CD4-positive, alpha-beta T cell (primary cell): ENCODE measurements at places on chromosomes 4 and X.
A peak's percentile ranks its signal among the peaks of the same experiment; 100 is the strongest.

DNA sequence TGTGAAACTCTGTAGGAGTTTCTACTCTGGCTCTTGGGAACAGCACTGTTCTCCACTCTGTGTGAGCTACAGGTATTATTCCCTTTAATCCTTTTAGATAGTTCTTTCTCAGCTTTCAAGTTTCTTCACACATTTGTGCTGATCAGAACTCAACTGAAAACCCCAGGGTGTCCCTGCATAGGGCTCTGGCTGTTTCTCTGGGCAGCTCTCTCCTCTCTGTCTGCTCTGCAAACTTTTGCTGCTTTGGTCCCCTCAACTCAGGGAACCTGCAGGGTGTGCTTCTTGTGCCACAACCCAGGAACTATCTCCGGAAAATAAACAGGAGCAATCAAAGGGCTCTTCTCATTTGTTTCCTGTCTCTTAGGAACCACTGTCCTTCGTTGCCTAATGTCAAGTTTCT is 196.6 kb upstream of the GABRA2 start:
- DNase-seq, result no peak

- no peak for DNase-seq
These were observed 4.9 kb downstream of the CHRNA9 start for GRCh38 chr4:40340030-40340429.

DNA sequence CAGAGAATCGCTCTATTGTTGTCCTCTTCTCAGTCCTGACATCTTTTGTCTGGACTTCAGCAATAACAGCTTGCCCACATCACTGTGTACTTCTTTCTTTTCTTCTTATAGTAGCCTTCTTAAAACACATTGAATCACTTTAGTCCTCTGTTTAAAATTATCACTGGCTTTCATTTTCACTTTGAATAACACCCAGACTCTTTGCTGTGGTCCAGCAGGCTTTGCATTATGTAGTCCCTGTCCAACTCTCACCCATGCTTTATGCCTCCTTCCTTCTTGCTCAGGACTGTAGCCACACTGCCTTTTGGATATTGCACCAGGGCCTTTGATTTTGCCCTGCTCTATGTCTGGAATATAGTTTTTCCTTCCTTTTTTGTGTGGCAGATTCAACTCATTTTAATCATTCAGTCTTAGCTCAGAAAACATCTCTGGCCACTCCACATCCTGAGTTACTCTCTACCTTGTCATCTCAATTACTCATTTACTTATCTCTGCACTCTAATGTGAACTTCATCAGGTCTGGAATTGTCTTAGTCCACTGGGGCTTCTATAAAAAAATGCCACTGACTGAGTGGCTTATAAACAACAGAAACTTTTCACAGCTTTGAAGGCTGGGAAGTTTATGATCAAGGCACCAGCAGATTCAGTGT is 168.2 kb downstream of the C4orf33 start:
- peak; percentile 6 for DNase-seq

DNA sequence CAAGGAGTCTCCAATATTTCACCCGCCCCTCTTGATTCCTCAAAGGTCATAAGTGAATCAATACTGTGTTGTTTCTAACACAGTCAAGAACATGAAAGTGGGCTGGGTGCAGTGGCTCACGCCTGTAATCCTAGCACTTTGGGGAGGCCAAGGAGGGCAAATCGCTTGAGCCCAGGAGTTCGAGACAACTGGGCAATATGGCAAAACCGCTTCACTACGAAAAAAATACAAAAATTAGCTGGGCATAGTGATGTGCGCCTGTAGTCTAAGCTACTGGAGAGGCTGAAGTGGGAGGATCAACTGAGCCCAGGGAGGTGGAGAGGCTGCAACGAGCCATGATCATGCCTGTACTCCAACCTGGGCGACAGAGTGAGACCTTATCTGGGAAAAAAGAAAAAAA is 3.4 kb downstream of the ACSL1 start:
- DNase-seq, result no peak

DNA sequence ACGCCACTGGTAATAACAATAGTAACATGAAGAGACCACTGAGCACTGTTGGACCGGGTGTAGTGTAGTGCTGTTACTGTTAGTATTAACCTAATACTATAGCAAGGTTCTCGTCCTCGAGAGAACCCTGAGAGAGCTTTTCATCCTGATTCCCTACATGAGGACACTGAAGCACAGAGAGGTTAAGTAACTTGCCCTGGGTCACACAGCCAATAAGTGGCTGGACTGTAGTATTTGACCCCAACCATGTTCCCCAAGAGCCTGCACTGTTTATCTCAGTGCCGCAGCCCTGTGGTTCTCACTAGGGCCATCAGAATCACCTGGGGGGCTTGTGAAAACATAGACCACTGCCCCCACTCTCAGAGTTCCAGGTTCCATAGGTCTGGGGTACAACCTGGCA is 10.4 kb downstream of the SCML1 start:
- DNase-seq, result no peak

DNA sequence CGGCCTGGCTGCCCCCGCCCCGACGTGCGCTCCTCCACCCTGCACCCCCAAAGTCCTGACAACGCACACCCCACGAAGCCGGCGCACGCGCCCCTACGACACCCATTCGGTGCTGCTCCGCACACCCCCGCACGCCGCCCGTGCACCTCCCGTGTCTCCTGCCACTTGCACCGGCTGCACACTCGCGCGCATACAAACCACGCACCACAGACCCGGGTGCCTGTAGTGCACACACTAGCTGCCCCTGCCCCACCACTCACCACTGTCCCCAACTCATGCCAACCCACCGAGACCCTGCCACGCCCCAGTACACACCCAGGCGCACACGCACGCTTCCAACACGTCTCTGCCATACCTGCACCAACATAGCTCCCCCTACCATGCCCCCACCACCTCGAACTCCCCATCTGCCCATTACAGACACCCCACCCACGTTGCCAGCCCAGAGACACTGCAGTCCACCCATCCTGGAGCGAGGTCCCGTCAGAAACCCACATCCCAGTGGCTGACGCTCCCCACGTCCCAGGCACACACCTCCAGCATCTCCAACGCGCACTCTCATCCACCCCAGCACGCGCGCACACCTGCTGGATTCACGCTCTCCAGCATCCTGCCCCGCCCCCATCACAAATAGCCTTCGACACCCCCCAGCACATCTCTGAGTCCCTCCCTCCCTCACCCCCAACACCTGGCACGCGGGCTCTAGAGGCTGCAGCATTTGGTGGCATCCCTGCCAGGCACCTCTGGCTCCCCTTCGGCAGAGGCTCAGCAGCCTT is 4.2 kb upstream of the DUSP9 start:
- DNase-seq, result no peak

DNA sequence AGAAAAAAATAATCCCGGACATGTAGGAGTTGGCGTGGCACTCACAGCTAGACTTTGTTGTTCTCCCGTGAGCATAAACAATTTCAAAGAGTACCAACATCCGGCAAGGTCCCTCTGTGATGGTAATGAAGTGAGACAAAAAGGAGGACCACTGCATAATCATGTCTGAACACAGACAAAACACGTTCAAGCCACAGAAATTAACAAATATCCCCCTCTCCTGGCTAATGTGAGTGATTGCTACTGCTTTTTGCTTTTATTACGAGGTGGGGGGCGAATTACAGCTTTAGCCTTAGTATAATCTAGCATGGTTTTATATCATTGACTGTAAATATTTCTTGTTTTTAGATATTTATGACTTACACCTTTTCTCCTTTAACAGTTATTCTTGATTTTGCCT is 118.5 kb downstream of the PLS3 start:
- no peak for DNase-seq

- no peak for DNase-seq
These were observed 487.6 kb downstream of the GRXCR1 start for GRCh38 chr4:43380093-43380492.

GRCh38 chr4:119833611-119834010 is 205.0 kb upstream of the PDE5A start:
- DNase-seq, result no peak

DNA sequence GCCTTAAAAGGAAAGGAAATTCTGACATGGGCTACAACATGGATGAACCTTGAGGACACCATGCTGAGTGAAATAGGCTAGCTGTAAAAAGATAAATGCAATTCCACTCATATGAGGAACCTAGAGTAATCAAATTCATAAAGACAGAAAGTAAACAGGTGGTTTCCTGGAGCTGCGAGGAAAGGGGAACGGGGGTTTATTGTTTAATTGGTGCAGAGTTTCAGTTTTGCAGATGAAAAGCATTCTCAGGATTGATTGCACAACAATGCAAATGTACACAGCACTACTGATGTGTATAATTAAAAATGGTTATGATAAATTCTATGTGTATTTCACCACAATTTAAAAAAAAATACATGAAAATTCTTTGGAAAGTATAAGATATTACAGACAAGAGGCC is 24.0 kb downstream of the PLRG1 start:
- no peak for DNase-seq

GRCh38 chrX:126177133-126177840 is 11.2 kb upstream of the DCAF12L2 start:
- DNase-seq, result no peak

GRCh38 chr4:17636696-17637622 is 22.5 kb downstream of the MED28 start:
- DNase-seq, result peak; percentile 81

DNA sequence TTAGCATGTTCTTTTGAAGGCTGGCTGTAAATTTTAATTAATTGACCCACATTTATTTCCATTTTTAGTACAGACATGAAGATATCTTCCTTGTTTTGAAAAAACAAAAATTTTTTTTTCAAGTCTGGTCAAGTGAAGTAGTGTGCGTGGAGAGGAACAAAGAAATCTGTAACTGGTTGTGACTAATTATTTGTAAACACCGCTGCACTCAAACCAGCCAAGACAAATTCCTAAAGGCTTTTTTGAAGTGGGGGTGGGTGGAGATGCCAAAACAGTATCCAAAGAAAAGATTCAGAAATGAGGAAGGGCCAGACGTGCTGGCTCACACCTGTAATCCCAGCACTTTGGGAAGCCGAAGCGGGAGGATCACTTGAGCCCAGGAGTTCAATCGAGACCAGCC is 88.3 kb downstream of the SHROOM2 start:
- no peak for DNase-seq

DNA sequence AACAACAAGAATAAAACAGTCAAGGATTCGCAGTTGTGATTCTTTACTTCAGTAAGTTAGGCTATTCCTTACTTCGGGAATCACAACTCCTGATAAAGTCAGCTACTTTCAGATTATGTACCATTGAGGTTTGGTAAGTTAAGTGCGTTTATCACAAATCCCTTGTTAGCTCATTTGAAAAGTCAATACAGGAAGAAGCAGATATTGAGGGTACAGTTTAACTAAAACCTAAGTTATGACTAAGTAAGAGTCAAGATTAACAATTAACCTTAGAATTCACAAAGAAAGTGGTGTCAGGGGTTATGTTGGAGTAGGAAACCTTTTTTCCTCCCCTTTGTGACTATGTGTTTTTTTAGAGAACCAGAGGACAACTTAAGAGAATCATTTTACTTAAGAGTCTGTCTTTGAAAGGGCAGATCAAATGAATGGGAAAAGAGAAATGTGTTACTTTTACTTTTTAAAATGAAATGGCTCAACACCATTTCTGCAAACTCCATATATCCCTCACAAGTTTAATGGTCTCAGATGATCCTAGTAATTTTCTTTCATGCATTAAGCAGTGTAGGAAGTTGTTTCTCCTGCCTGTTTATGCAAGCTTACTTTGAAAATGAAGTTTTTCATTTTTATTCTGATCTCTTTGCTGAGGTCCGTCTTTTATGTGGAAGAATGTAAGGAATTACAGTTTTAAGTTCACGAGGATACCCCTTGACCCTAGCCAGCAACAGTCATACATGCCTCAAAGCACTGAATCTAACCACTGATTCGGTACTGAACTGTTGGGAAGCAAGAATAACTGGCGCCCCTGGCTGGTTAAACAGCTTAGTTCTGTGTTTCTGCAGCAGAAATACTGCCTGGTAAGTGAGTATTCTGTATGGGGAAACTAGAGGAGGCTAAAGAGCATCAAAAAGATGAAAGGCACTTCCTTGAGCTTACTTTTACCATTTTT is 211.7 kb downstream of the SLC4A4 start:
- no peak for DNase-seq

- no peak for DNase-seq
These were observed 17.4 kb upstream of the MAP3K15 start for GRCh38 chrX:19532709-19533108.

- no peak for DNase-seq
These were observed 618.1 kb downstream of the PPP4R3C start for GRCh38 chrX:26845056-26845455.

DNA sequence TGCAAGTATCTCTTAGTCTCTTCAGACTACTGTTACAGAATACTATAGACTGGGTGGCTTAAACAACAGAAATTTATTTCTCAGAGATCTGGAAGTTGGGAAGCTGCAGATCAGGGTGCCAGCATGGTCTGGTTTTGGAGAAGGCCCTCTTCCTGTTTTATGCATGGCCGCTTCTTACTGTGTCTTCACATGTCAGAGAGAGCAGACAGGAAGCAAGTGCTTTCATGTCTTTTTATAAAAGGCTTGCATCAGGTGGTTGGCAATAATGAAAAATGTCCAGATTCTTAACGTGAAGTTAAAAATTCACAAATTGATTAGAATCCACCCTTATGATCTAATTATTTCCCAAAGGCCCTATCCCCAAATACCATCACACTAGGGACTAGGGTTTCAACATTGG is 284.9 kb downstream of the RPA4 start:
- DNase-seq, result no peak

DNA sequence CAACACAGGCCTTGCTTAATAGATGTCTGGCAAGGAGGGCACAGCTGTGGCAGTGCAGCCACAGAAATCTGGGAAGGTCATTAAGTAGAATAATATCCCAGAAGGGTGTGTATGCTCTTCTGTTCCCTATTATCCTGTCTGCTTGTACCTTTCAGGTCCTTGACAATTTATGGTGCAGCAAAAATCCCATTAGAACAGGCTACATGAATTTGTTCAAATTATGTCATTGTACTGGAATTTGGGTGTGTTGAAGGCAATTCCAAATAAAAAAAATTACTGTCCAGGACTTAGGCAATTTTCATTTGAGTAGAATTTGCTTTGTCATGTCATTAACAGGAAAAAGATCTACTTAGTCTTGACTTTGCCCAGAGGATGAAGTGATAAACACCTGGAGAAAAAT is 192.1 kb downstream of the IDS start:
- DNase-seq, result no peak

GRCh38 chr4:183445097-183445428 is 627 bp downstream of the CDKN2AIP start:
- DNase-seq, result no peak

- DNase-seq, result no peak
These were observed 17.1 kb downstream of the RPS6KA6 start for GRCh38 chrX:84170931-84171330.
